ENCODE measurements at places on chromosomes 1 and 21.

GRCh38 chr1:147046189-147046862 lies 108.2 kb downstream of the NBPF12 start:
- no peak for DNase-seq

GRCh38 chr1:67211589-67212563 lies 45.6 kb downstream of the IL23R start:
- no peak for DNase-seq

DNA sequence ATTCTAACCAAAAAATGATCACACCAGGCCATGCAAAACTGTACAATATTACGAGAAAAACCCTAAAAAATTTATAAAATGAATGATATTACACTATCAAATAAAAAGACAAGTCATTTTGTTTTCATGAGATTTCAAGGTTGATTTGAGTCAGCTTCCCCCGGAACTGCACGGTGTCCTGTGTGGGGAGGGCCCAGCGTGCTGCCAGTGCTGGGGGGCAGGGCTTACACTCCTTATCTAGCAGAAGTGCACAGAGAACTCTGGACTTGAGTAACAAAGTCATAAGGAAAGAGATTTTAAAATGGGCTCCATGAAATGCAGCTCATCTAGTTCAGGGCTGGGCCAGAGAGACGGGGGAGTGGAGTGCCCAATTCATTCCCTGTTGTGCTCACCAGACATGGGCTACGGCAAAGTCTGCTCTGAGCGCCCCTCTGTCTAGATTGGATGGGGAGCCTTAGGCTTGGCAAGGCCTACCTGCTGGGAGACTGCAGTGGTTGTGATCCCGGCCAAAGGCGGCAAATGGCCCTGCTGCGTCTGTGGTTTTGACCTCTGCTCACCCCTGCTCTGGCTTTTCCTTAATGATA lies 50.1 kb downstream of the COQ8A start:
- DNase-seq = no peak

GRCh38 chr1:201982082-201982622 lies 296 bp upstream of the RNPEP start:
- no peak for DNase-seq

- no peak for DNase-seq
Measured at GRCh38 chr1:156157506-156157905, 4.1 kb downstream of the SEMA4A start.

DNA sequence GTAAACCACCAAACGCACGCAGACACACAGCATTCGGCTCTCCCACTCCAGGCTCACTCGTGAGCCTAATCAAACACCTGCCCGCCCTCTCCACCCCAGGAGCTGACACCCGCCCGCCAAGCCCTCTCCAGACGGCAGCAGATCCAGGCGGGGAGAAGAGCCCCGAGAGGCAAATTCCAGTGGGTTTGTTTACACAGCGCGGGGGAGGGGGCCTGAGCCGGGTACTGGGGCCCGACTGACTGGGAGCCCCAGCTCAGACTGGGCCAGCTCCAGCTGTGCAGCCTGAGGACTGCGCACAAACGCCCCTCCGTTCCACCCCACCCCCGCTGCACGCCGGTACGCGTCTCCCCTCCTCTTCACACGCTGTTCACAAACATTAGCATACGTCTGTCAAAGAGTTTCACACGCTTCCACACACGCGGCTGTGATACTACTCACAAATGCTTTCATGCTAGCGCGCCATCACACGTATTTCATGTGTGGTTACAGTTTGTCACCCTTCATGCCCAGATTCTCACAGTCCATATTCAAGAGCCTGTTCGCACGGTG lies 1.0 kb upstream of the EFNA1 start:
- no peak for DNase-seq

DNA sequence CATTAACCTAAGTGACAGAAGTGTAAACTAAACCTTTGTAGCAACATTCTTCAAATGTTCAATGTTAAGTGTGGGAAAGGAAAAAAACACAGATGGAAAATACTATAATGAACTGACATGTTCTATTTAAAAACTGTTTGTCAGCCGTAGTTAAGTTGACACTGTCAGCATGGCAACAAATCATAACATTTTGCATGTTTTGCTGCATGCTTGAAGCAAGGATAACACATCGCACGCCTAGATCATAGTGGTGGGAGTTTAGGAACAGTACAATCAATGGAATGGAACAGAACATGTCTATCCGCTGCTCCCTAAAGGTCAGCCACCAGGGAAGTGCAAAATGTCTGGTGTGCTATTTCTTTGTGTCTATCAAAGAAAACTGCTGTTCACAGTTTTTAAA lies 62.5 kb upstream of the ESRRG start:
- no peak for DNase-seq

GRCh38 chr1:229283183-229283611 lies 12.3 kb downstream of the RAB4A start:
- DNase-seq = no peak

DNA sequence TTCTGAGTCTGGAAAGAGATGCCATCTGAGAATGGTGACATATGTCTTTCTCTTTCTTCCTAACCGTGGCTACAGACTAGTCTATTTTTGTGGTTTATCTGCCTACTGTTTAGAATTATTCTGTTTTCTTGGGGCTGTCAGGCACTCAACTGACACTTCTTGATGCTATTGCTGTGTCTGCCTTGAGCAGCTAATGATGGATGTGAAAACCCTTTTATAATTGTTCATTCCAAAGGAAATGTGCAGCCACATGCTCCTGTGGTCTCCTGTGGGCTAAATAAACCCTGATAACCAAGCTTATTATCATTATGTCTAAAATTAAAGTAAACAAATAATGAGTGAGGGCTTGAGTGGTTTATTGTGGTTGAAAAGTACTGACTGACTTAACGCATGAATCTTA lies 52.7 kb upstream of the CXADR start:
- no peak for DNase-seq

GRCh38 chr1:181032535-181032934 lies 1.2 kb upstream of the MR1 start:
- no peak for DNase-seq

- no peak for DNase-seq
Measured at GRCh38 chr1:224641030-224641429, 24.9 kb downstream of the CNIH3 start.

DNA sequence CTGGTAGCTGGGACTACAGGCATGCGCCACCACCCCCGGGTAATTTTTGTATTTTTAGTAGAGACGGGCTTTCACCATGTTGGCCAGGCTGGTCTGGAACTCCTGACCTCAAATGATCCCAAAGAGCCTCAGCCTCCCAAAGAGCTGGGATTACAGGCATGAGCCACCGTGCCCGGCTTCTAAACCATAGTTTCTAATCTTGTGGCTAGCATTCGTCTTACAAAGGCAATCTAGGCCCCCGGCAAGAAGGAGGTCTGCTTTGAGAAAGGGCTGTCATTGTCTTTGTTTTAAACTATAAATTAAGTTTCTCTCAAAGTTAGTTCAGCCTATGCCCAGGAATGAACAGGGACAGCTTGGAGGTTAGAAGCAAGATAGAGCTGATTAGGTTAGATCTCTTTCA lies 10.3 kb upstream of the L1TD1 start:
- no peak for DNase-seq

GRCh38 chr1:222204475-222204874 lies 343.4 kb downstream of the HHIPL2 start:
- no peak for DNase-seq

GRCh38 chr1:87091425-87091824 lies 177.0 kb downstream of the HS2ST1 start:
- DNase-seq = no peak

DNA sequence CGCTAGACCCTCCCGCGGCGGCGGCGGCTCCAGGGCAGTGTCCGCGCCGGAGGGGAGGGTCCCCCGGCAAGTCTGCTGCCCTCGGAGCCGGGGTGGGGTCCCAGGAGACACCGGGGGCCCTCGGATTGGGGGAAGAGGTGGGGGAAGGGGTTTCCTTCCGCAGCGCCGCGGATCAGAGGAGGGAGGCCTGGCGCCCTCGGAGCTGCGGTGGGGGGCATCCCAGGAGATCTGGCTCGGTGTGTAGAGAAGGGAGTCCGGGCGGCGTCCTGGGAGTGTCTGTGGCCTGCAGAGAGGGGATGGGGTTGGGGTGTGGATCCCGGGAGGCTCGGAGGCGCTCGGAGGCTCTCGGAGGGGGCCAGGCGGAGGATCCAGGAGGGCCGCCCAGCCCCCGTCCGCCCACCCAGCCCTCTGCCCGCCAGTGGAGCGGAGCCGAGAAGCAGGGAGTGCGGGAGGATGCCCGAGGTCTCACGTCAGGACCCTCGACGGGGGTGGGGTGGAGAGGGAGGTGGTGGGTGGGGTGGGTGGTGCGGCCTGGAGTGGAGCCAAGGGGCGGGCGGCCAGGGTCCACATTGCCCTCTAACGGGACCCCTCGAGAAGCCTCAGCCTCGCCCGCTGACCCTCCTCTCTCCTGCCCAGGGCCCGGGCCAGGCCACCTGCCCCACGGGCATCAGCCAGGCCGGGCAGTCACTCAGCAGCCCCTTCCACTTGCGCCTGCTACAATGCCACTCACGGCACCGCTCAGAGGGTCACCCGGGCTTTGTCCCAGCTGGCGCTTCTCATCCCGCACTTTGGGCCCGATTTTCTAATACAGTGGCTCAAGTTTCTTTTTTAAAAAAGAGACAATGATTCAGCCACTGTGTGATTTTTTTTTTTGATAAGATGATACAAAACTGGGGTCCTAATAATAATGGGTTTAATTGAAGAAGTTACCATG lies 60.2 kb upstream of the ARHGEF16 start:
- no peak for DNase-seq
